ENCODE measurements at places on chromosomes 7 and 10. TPM values are rescaled to one million over a fixed set of nuclear protein-coding genes. Genes with fewer than 3 reads are reported as not detected.

HOGA1 gene
- 20.4 TPM for total RNA-seq

PTTG1IP2 gene
- not detected for total RNA-seq

ARHGAP19 gene
- 4.0 TPM for total RNA-seq

GOT1 gene
- total RNA-seq, result 505 TPM

TLL2 gene
- total RNA-seq, result 1.8 TPM

ADAM22 gene
- 3.4 TPM for total RNA-seq

GNAT3 gene
- not detected for total RNA-seq

HABP2 gene
- total RNA-seq, result not detected

GFRA1 gene
- total RNA-seq, result 0.93 TPM

STAG3 gene
- 0.96 TPM for total RNA-seq

PGAM2 gene
- 334 TPM for total RNA-seq

SYT15B gene
- total RNA-seq, result 2.2 TPM

SDK1 gene
- total RNA-seq, result 3.4 TPM

NANOS1 gene
- total RNA-seq, result 3.3 TPM

NET1 gene
- total RNA-seq, result 13.1 TPM

SHH gene
- total RNA-seq, result not detected

LLCFC1 gene
- total RNA-seq, result not detected

EEPD1 gene
- 3.7 TPM for total RNA-seq

SFTPA2 gene
- total RNA-seq, result not detected

LFNG gene
- 22.8 TPM for total RNA-seq
